ENCODE measurements at places on chromosomes 4 and X. TPM values are rescaled to one million over a fixed set of nuclear protein-coding genes. Genes with fewer than 3 reads are reported as not detected.

AMOT gene
- 4.9 TPM for total RNA-seq

GRCh38 chrX:96957718-96958117 lies 74.0 kb downstream of the RPA4 start:
- H3K27me3 ChIP-seq, result no peaks in the 10 kb centered on the region
- H3K4me1 ChIP-seq, result no peaks in the 10 kb centered on the region
- peaks cover 32% of the 10 kb centered on the region for H3K36me3 ChIP-seq

GRCh38 chr4:137676357-137676998 lies 144.2 kb upstream of the PCDH18 start:
- H3K27me3 ChIP-seq, result no peaks in the 10 kb centered on the region
- DNase-seq, result no peak

IL13RA2 gene
- total RNA-seq, result not detected

DNA sequence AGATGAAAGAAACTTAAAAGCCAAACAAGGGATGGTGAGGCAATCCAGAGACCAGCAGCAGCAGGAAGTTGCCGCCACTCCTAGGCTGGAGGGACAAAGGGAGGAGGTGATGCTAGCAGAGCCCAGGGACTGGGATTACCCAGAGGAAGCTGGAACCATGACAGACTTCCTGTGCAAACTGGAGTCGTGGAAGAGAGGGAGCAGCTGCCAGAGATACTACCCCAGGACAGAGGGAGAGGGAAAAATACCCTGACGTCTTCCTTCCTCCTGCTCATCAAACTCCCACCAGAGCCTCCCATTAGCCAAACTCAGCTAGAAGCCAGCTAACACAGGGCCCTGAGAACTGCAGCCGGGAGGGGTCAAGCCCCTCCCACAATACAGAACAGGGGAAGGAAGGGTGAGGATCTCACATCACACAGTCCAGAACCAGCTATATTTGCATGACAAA lies 101.2 kb upstream of the KLF3 start:
- H3K27ac ChIP-seq, result no peak overlapping the region
- no peaks in the 10 kb centered on the region for H3K27me3 ChIP-seq
- H3K4me3 ChIP-seq, result no peak overlapping the region
- DNase-seq, result no peak

DCHS2 gene
- total RNA-seq, result 9.7 TPM

GRCh38 chrX:153439977-153440376 lies 5.9 kb downstream of the TREX2 start:
- H3K27ac ChIP-seq, result no peak overlapping the region
- H3K36me3 ChIP-seq, result no peaks in the 10 kb centered on the region
- no peak overlapping the region for H3K4me3 ChIP-seq
- H3K27me3 ChIP-seq, result no peaks in the 10 kb centered on the region

GRCh38 chrX:71100581-71101505 lies 5.2 kb downstream of the FOXO4 start:
- no peak overlapping the region for H3K27ac ChIP-seq
- H3K4me1 ChIP-seq, result peaks cover 16% of the 10 kb centered on the region
- H3K4me3 ChIP-seq, result no peak overlapping the region
- peak; percentile 24 for DNase-seq
- no peaks in the 10 kb centered on the region for H3K36me3 ChIP-seq

- peak; percentile 60 for DNase-seq
- no peak overlapping the region for H3K4me3 ChIP-seq
- H3K27me3 ChIP-seq, result peaks cover 9% of the 10 kb centered on the region
- H3K4me1 ChIP-seq, result no peaks in the 10 kb centered on the region
- no peak overlapping the region for H3K27ac ChIP-seq
Measured at GRCh38 chrX:11724122-11725017, 33.7 kb upstream of the MSL3 start.

GRCh38 chrX:40148385-40149285 lies 50.9 kb upstream of the BCOR start:
- no peak overlapping the region for H3K27ac ChIP-seq
- H3K4me3 ChIP-seq, result no peak overlapping the region
- DNase-seq, result no peak
- H3K27me3 ChIP-seq, result peaks cover 20% of the 10 kb centered on the region
- no peaks in the 10 kb centered on the region for H3K36me3 ChIP-seq

GRCh38 chr4:150852216-150852615 lies 162.9 kb downstream of the LRBA start:
- no peak overlapping the region for H3K27ac ChIP-seq
- no peak overlapping the region for H3K4me3 ChIP-seq
- no peaks in the 10 kb centered on the region for H3K4me1 ChIP-seq
- peaks cover 9% of the 10 kb centered on the region for H3K36me3 ChIP-seq

- H3K27me3 ChIP-seq, result no peaks in the 10 kb centered on the region
- no peaks in the 10 kb centered on the region for H3K4me1 ChIP-seq
- H3K4me3 ChIP-seq, result no peak overlapping the region
- DNase-seq, result no peak
Measured at GRCh38 chr4:77175201-77175611, 18.2 kb downstream of the CCNG2 start.

GRCh38 chr4:185210102-185210981 lies 944 bp downstream of the SNX25 start:
- no peaks in the 10 kb centered on the region for H3K27me3 ChIP-seq
- H3K4me3 ChIP-seq, result peak overlapping the region; percentile 81
- H3K36me3 ChIP-seq, result no peaks in the 10 kb centered on the region
- H3K4me1 ChIP-seq, result peaks cover 26% of the 10 kb centered on the region
- DNase-seq, result peak; percentile 86
- H3K27ac ChIP-seq, result peak overlapping the region; percentile 77

GRCh38 chr4:1873776-1874175 lies 2.6 kb downstream of the NSD2 start:
- peaks cover 43% of the 10 kb centered on the region for H3K4me1 ChIP-seq
- peak overlapping the region; percentile 97 for H3K27ac ChIP-seq
- no peaks in the 10 kb centered on the region for H3K27me3 ChIP-seq
- no peaks in the 10 kb centered on the region for H3K36me3 ChIP-seq
- no peak overlapping the region for H3K4me3 ChIP-seq

ETNPPL gene
- total RNA-seq, result 5.4 TPM

NKX3-2 gene
- 4.6 TPM for total RNA-seq

GRCh38 chr4:164956766-164957643 lies 20.5 kb downstream of the TRIM61 start:
- H3K27me3 ChIP-seq, result peaks cover 7% of the 10 kb centered on the region
- no peaks in the 10 kb centered on the region for H3K4me1 ChIP-seq
- no peak overlapping the region for H3K27ac ChIP-seq
- H3K4me3 ChIP-seq, result peak overlapping the region; percentile 77
- peak; percentile 67 for DNase-seq

ADGRL3 gene
- 1.3 TPM for total RNA-seq

- H3K27ac ChIP-seq, result no peak overlapping the region
- no peak overlapping the region for H3K4me3 ChIP-seq
- no peaks in the 10 kb centered on the region for H3K27me3 ChIP-seq
- no peaks in the 10 kb centered on the region for H3K4me1 ChIP-seq
- no peak for DNase-seq
Measured at GRCh38 chrX:69991685-69992084, 58.1 kb downstream of the AWAT2 start.

- no peaks in the 10 kb centered on the region for H3K27me3 ChIP-seq
- DNase-seq, result no peak
- H3K36me3 ChIP-seq, result no peaks in the 10 kb centered on the region
Measured at GRCh38 chrX:151516538-151517187, 46.8 kb upstream of the PASD1 start.

DNA sequence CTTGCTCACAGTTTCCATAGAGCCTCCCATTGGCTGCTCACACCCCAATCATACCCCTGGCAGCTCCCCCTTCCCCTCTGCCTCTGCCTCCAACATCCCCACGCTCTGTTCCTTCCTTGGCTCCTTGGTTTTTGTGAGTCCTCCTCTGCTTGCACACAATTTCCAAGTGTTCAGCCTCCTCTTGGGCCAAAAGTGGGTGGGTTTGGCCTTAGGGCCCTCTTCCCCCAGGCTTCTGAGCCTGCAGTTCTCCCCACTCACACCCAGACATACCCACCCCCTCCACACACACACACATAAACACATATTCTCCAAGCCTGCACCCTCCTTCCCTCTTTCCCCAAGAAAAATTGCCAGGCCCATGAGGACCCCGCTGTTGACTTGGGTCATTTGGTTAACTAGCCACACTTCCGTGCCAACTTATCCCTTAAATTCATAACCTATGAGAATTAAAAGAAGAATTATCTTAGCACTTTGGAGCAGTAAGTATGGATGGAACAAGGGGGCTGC lies 4.5 kb downstream of the APLN start:
- no peak for DNase-seq
- H3K4me3 ChIP-seq, result no peak overlapping the region
- H3K4me1 ChIP-seq, result peaks cover 20% of the 10 kb centered on the region

RASL11B gene
- 4.9 TPM for total RNA-seq

PLAC8 gene
- total RNA-seq, result 265 TPM

LANCL3 gene
- total RNA-seq, result 4.8 TPM

DNA sequence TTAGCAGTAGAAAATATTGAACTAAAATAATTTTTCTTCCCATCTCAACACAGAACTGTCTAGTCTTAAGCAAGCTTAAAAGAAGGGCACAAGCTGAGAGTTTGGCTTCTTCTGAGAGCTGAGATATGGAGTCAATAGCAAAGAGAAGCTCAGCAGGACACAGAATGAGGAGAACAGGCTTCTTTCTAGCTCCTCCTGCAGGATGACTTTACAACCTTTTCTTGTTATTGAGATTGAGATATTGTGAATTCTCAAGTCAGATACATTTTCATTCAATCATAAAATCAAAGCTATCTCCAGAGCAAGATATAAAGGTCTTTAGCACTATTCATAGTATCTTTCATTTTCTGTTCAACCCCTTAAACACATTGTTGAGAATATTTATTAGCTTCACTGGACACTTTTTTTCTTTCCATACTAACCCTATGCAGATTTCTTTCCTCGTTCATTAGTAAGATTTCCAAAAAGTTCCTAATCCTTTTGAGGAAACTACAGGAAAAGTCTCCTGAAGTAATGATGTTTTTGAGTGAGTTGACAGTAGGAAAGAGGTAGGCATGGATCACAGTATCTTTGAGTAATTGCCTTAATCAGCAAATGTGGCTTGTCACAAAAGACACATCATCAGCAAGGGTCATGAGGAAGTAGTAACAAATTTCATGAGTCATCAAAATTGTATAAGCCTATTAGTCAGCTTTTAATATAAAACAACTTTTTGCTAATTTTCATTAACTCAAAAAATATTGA lies 17.8 kb upstream of the CXCL3 start:
- H3K36me3 ChIP-seq, result no peaks in the 10 kb centered on the region
- H3K4me3 ChIP-seq, result no peak overlapping the region
- no peaks in the 10 kb centered on the region for H3K27me3 ChIP-seq
- no peaks in the 10 kb centered on the region for H3K4me1 ChIP-seq
- H3K27ac ChIP-seq, result no peak overlapping the region

DNA sequence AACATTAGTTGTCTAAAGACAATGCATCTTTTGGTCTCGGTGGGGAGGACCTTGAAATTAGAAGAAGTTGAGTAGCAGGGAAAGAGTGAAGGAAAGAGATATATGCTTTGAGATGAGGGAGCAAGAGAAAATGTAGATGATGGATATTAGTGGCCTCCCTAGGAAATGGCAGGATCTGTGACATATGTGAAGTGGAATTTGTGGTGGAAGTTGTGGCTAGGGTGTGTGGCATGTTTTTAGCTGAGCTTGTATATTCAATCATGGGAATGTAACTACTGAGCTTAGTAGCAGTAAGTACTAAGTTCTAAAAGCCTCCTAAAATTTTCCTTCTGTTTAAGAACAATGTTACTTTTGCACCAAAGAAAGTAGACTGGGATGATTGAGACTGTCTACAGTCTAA lies 382.8 kb upstream of the CTSO start:
- no peaks in the 10 kb centered on the region for H3K36me3 ChIP-seq
- no peak overlapping the region for H3K27ac ChIP-seq
- H3K27me3 ChIP-seq, result no peaks in the 10 kb centered on the region
- DNase-seq, result no peak
- H3K4me1 ChIP-seq, result no peaks in the 10 kb centered on the region
- H3K4me3 ChIP-seq, result no peak overlapping the region

GRCh38 chrX:149010013-149010852 lies 494.9 kb downstream of the IDS start:
- H3K4me3 ChIP-seq, result no peak overlapping the region
- H3K27ac ChIP-seq, result no peak overlapping the region
- H3K4me1 ChIP-seq, result no peaks in the 10 kb centered on the region
- DNase-seq, result no peak
- H3K27me3 ChIP-seq, result no peaks in the 10 kb centered on the region

GYPA gene
- not detected for total RNA-seq

- H3K27ac ChIP-seq, result no peak overlapping the region
- no peaks in the 10 kb centered on the region for H3K36me3 ChIP-seq
- H3K4me1 ChIP-seq, result no peaks in the 10 kb centered on the region
Measured at GRCh38 chrX:132330156-132330729, 111.0 kb upstream of the RAP2C start.

GRCh38 chr4:113109106-113109718 lies 59.8 kb downstream of the ANK2 start:
- H3K27ac ChIP-seq, result no peak overlapping the region
- no peaks in the 10 kb centered on the region for H3K27me3 ChIP-seq
- no peaks in the 10 kb centered on the region for H3K4me1 ChIP-seq
- no peaks in the 10 kb centered on the region for H3K36me3 ChIP-seq
- H3K4me3 ChIP-seq, result no peak overlapping the region
- DNase-seq, result peak; percentile 62

NDP gene
- total RNA-seq, result not detected

All from stomach (tissue), 19 donors.